ENCODE measurements at places on chromosomes 7 and 10.
A peak's percentile ranks its signal among the peaks of the same experiment; 100 is the strongest.

DNA sequence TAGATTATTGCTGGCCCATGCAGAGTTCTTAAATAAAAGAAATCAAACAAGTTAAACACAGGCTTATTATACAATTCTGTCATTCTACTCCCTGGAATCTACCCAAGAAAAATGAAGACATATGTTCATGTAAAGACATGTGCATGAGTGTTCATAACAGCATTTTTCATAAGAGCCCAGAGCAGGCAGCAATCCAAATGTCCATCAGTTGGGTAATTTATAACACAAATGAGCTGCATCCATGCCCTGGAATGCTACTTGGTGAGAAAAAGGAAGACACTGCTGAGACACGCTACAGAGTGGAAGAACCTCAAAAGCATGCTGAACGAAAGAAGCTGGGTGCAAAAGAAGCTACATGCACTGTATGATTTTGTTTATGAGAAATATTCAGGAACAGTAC, 342.6 kb downstream of the TCERG1L start:
- no peak for DNase-seq

DNA sequence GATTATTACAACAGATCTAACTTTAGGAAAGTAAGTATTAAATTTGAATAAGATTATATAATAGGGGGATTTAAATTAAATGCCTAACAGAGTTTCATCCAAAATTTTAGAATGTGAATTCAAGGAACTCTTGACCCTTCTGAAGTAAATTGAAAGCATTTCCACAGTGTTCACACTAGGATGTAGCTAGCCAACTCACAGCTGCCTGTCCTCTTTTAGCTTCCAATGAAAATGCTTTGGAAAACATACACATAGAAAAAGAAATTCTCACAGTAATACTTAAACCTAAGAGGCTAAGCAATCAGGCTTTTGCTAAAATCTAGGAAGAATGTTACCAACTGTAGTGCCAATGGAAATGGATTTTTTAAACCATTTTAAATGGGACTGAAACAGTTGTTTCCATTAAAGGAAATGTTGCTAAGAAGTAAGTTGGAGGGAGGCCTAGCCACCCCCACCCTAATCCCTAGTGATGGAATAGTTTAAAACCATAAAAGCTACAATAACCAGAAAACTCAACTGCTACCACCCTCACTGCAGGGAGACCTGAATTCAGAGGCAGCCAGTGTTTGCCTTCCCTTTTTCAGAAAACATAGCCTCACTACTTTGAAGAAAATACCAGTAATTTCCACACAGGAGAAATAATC, 58.3 kb downstream of the REEP3 start:
- DNase-seq, result no peak

GRCh38 chr7:17946591-17946990, 6.3 kb upstream of the SNX13 start:
- DNase-seq, result no peak

DNA sequence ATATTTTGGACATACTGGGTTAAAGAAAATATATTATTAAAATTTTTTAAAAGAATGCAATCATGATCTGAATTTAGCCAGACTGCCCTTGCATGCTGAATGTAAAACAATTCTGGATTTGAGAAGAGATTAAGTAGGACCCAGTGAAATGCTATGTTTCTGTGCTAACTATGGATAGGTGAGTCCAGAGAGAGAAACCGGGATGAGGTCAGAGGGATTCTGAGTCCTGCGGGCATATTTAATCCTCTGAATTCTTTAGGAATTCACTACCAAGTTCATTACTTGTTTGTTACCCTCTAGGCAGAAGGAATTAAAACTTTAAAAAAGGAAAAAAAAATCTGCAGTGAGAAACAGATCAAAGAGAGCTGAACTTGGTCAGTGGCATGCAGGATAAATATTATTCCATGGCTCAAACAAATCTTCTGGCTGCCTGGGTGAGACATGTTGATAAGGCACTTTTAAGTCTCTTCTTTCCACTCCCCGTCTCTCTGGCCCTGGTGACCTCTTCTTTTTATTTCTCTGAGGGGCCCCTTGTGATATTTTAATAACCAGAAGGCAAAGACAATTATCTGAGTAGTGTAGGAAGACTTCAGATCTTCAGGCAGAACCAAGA, 50.2 kb upstream of the LYZL1 start:
- no peak for DNase-seq

DNA sequence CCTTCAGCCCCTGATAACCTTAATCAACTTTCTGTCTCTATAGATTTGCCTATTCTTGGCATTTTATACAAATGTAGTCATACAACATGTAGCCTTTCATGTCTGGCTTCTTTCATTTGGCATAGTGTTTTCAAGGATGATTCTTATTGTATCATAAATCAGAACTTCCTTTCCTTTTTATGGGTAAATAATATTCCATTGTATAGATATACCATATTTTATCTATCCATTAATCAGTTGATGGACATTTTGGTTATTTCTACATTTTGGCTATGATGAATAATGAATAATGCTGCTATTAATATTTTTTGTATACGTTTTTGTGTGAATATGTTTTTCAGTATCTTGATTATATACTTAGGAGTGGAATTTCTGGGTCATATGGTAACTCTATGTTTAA, 720.8 kb downstream of the LRMDA start:
- DNase-seq, result no peak

- peak; percentile 28 for DNase-seq
Observed at GRCh38 chr10:68955355-68955831, 577 bp upstream of the DDX21 start.

- no peak for DNase-seq
Observed at GRCh38 chr7:26729150-26729775, 135.1 kb downstream of the SKAP2 start.

DNA sequence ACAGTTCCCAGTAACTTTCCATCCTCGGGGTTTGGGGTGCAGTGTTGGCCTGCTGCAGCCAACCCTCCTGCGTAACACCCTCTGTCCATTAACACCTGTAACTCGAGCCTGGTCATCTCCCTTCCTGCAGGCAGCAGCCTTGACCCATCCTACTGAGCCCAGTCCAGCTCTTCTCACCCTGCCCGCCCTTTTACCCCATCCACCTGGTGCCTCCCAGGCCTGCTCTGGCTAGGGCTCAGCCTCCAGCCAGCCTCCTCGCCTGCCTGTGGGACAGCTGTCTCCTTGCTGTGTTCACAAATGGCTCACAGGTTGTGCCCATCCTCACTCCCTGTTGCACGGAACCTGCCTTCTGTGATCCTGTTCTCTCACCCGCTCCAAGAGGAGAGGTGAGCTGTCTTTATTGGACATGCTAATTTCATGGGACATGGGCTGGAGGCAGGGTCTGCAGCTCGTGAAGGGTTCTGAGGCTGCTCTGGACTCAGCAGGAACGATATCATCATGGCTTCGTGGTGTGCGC, 277.2 kb upstream of the TCERG1L start:
- DNase-seq, result no peak

GRCh38 chr10:79139124-79139835, 70.5 kb downstream of the ZMIZ1 start:
- DNase-seq, result no peak

GRCh38 chr7:120920591-120921274, 29.8 kb upstream of the ING3 start:
- DNase-seq, result no peak

DNA sequence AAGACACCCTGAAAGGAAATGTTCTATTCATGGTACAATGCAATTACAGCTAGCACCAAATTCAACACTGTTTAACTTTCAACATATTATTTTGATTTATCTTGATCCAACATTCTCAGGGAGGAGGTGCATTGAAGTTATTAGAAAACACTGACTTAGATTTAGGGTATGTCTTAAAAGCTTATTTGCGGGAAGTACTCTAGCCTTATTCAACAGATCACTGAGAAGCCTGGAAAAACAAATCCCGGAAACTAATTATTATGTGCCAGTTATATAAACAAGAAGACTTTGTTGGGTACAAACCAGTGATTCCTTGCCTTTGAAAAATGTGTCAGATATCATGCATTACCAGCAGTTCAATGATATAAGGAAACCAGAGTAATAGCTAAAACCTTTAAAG, 160.1 kb downstream of the CFTR start:
- DNase-seq, result no peak

GRCh38 chr10:124072541-124072940, 20.9 kb downstream of the CHST15 start:
- DNase-seq, result no peak

Measured in GM19239 (cell line).